ENCODE measurements at places on chromosomes 13 and 19.
A peak's percentile ranks its signal among the peaks of the same experiment; 100 is the strongest.

- DNase-seq = no peak
These were observed 3.6 kb downstream of the RABAC1 start for GRCh38 chr19:41955521-41955920.

DNA sequence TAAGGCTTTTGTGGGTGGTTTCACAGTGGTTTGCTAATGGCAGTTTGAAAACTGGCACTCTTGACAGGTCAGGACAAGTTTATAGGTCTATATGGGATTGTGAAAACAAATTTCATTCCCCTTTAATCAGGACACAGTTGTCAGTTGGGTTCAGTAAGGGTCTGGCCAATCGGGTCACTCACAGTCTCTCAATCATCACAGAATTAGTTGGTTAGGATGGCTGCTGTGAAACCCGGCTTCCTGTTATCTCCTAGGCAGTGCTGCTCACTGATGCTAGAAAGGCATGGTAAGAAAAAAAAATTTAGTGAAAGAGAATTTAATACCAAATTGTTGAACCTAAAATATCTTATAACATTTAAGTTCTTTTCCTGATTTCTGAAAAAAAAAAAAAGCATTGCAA is 1730.1 kb downstream of the EFNB2 start:
- DNase-seq = no peak

GRCh38 chr19:44636439-44637389 is 7.0 kb upstream of the PVR start:
- DNase-seq = no peak

GRCh38 chr13:23806874-23807526 is 82.2 kb downstream of the MIPEP start:
- no peak for DNase-seq

- no peak for DNase-seq
These were observed 29.3 kb downstream of the MZT1 start for GRCh38 chr13:72698164-72698563.

DNA sequence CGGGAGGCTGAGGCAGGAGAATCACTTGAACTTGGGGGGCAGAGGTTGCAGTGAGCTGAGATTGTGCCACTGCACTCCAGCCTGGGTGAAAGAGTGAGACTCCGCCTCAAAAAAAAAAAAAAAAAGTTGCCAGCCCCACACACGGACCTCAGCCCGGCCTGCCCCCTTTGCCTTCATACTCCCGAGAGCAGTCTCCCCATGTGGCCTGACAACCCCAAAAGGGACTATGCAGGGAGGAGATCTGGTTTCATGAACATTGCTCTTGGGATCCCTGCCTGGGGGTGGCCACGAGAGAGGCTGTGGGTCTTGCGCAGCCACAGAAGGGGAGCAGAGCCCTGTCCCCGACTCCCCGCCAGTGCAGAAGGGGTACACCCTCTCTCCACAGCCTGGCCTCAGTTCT is 30.9 kb upstream of the ADGRE5 start:
- DNase-seq = no peak

- no peak for DNase-seq
These were observed 38.3 kb downstream of the DNAJC15 start for GRCh38 chr13:43061496-43062280.

DNA sequence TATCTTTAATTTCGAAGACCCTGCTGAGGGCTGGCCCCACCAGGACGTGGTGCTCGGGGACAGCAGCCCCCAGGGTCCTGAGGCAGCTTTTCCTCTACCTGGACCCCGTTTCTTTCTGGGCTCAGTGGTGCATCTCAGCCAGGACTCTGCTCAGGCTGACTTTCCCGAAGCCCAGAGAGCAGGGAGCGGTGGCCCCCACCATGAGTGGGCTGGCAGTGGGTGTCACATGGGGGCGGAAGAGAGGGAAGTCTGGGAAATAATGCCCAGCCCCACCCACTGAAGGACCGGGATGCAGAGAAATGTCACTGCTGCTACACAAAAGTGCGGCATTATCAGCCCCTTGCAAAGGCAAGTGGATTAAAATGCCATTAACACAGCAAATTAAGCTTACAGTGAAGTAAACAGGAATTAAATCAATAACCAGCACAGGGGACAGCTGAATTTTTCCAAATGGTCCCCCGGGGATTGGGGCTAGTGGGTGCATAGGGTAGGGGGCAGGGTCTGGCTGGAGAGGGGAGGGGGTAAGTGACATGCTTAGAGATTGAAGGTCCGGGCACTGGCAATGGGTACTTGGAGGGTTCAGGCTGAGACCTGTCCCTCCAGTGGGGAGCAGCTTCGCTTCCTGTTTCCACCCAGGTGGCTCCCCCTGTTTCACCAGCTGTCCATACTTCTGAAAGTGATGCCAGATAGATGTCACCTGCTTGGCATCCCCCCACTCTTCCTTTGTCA is 177.3 kb downstream of the URI1 start:
- no peak for DNase-seq

- no peak for DNase-seq
These were observed 135.4 kb downstream of the TNFRSF19 start for GRCh38 chr13:23705583-23705982.

DNA sequence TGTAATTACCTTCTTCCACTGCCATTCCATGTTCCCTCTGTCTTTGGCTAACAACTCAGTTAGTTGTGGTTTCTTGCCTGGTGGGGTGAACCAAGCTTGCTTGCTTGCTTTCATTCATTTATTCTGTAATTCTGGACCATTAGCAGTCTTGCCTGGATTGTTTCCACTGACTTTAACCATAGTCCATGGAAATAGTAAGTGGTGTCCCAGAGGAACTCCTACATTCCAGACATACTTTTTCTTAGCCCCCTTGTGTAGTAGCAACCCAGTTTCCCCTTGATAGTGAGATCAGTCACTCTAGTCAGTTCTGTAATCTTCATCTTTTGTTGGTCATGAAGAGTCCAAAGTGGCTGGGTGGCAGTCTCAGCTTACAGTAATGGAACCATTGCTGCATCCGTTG is 23.2 kb downstream of the PDS5B start:
- DNase-seq = no peak

DNA sequence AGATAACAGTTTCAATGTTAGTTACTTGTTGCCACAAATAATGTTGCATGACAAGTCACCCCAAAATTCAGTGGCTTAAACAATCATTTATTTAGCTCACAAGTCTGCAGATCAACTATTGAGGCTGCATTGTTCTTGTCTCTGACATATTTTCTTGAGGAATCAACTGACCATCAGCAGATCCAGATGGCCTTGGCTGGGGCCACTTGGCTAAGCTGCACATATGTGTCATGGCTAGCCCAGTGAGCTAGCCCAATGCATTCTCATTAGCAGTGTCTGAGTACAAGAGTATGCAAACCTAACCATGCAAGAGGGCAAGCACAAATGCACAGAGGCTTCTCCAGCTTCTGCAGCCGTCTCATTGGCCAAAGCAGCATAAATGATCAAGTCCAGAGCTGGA is 180.4 kb downstream of the DNAJC15 start:
- DNase-seq = no peak

DNA sequence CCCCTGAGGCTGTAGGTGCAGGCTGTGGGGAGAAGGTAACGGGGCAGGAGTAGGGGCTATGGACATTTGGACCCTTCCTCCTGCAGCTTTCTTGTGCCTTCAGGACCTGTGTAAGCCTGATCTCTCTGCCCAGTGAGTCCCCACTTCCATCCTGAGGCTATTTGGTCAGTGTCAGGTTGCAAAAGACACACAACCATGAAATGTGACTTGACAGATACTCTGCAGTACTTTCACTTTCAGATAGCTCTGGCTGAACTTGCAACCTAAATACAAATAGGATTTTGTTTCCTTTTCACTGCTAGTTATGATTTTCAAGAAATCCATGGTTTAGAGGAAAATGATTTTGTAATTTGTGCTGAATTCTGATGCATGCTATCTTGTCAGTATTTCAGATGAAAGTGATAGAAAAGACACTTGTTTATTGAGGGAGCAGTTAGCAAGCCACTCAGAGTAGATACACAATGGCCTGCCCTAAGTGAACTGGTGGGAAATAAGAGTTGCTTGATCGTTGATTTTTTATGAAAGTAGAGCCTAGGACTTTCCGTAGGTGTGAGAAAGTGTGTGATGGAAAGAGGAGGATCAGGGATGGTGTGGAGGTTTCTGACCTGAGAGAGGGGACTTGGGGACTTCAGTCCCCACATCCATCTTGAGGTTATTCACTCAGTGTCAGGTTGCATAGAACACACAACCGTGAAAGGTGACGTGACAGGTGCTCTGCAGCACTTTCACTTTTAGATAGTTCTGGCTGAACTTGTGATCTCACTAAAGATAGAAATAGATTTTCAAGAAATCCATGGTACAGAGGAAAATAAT is 18.1 kb upstream of the EID2 start:
- no peak for DNase-seq

DNA sequence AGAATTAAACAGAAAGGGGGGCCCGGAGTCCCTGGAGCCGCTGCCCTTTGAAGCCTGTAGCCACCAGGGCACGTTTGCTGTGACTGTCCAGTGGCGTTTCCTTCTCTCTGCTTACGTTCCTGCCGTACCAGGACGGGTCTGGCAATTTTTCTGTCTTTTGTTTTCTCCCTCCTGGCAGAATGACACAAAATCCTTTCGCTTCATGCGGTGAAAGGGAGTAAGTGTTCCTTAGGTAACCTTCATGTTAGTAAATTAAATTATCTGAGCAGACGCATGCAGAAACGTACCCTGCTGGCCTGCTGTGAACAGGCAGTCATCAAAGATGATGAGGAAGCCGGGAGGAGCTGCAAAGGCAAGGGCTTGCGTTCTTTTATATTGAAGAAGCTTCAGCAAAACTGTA is 299.3 kb upstream of the ARGLU1 start:
- no peak for DNase-seq

GRCh38 chr13:32150239-32150638 is 118.7 kb downstream of the FRY start:
- no peak for DNase-seq

DNA sequence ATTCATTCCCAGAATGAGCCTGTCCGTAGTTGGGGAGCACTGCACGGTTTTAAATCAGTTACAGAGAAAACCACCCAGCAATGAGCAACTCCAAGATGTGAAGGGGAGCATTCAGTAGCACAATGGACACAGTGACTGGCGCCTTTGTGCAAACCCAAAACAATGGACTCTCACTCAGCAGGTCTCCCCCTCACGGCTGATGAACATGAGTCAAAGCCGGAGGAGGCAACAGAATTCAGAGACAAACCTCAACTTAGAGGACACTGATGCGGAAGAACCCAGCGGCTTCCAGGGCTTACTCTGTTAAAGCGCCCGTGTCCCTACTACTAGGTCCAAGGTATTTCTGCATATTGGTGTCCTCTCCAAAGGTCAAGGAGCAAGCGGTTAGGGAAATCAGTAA is 17.7 kb downstream of the PLEKHF1 start:
- DNase-seq = no peak

DNA sequence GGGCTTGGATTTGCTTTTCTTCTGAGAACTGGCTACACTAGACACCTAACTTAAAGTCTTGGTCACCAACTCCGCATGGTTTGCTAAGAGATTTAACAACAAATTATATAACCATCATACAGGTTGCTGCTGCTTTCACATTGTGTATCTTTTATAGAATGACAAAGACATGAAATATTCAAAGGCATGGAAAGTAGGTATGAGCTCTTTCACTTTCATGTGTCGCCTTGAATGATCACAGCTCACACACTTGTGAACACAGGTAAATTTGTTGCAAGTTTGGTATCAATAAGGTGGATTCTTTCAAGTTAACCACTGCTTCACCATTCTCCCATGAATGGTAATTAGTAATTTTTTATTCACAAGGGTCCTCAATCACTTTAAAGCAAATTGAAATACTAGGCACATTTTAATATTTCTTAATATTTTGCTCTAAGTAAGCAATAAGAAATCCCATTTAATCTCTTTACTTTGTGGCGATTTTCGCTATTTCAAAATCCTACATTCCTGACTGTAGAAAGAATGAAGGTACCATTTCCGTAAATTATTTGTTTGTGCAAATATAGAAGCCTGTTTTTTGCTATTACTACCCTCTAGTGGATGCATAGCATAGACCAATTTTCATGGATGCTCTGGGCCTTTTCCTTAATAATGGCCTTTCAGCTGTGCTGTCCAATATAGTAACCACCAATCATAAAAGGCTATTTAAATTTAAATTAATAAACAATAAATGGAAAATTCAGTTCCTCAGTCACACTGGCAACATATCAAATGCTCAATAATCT is 45.5 kb upstream of the FREM2 start:
- no peak for DNase-seq

- DNase-seq = no peak
These were observed 9.7 kb downstream of the PALM start for GRCh38 chr19:718251-718951.

- no peak for DNase-seq
These were observed 19.1 kb upstream of the CHST8 start for GRCh38 chr19:33602576-33603204.

DNA sequence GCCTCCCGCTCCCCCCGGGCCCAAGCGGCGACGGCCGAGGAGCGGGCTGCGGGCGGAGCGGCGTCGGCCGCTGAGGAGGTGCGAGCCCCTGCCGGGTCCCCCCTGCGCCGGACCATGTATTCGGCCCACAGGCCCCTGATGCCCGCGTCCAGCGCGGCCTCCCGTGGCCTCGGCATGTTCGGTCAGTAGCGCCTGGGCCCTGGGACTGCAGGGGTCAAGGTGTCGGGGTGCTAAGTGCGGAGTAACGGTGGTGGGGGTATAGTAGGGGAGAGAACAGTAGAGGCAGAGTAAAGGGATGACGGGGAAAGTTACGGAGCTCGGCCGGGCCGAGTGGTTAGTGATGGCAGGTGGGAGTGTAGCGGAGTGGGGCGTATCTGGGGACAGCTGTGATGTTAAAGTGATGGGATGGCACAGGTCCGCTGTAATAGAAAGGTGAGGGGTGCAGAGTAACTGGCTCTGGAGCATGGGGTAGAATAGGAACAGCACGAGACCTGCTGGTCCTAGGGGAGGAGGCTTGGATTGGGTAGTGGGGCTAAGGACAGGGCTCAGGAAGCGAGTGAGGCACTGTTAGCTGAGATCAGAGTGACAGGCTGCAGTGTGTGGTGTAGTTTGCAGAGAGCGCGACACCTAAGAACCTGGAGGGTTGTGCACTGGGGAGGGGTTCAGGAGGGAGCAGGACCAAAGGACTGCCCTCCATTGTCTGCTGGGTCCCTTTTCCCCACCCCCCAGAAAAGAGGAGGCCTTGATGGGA is 15.7 kb downstream of the CIC start:
- DNase-seq = peak; percentile 69

GRCh38 chr13:43003010-43003409 is 11.0 kb upstream of the EPSTI1 start:
- no peak for DNase-seq

Measured in activated CD8-positive, alpha-beta memory T cell treated with anti-CD3 and anti-CD28 coated beads, Interleukin-2, amount 50 U/mL, for 48 hours (primary cell).